ENCODE measurements at places on chromosomes 11 and 22.

GRCh38 chr11:100719809-100720221 lies 32.7 kb downstream of the ARHGAP42 start:
- no peak for DNase-seq

DNA sequence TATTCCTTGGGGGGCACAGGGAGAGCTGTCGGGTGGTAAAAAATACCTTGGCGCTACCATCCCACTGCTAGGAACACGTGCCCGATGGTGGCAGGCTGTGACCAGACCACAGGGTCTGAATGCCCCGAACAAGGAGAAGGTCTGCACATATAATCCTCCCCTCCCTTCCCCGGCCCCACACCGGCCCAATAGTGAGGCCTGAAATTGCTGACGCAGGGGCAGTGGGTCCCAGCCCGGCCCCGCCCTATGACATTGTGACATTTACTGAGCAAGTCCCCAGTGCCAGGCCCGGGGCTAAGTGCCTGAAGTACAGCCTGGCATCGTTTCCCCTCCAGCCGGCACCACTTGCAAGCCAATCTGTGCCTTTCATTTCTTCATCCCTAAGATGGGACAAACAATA lies 19.5 kb downstream of the MN1 start:
- DNase-seq = no peak

GRCh38 chr22:27986459-27986858 lies 67.4 kb upstream of the PITPNB start:
- DNase-seq = no peak

GRCh38 chr11:30000986-30001750 lies 15.7 kb downstream of the KCNA4 start:
- no peak for DNase-seq

- no peak for DNase-seq
These were observed 9.9 kb upstream of the NDUFS8 start for GRCh38 chr11:68020575-68020974.

- no peak for DNase-seq
These were observed 672.5 kb downstream of the BRD1 start for GRCh38 chr22:49155039-49155769.

Data from stimulated activated CD4-positive, alpha-beta T cell treated with anti-CD3 and anti-CD28 coated beads, Interleukin-15, amount 100 ng/mL, for 1 hour (primary cell).